Activated CD4-positive, alpha-beta T cell treated with anti-CD3 and anti-CD28 coated beads, Interleukin-2, amount 50 U/mL, for 1 hour (primary cell): ENCODE measurements at places on chromosomes 6 and 20.

GRCh38 chr6:10613723-10614122 is 80.7 kb downstream of the C6orf52 start:
- no peak for DNase-seq

DNA sequence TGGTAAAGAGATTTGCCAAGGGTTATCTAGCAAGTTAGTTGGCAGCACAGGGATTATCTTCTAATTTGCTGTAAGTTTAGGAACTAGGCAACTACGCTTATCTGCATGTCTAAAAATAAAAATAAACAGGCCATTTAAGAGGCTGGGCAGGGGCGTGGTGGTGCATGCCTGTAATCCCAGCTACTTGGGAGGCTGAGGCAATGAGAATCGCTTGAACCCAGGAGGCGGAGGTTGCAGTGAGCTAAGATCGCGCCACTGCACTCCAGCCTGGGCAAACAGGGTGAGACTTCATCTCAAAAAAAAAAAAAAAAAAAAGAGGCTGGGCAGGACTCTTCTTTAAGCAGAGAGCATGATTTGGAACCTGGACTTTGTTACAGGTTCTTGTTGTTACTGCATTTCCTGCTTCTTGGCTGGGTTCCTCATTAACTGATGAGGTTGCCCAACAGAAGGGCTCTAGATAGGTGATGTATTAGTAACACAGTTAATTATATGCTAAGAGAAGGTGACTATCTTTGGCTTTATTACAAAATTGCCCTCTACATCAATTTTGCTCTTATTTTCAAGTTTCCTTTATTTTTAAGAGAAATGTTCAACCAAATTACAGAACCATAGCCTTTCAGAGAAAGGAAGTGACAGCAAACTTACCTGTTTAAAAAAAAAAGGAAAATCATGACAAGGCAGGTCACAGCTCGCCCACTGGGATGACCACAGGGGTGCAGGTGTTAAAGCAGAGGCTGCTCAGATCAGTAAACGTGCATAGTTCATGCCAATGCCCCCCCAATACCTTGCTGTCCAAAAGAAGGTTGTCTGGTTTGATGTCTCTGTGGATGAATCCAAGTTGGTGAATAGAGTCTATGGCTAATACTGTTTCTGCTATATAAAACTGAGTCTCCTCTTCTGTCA is 32.5 kb downstream of the STK38 start:
- DNase-seq: no peak

DNA sequence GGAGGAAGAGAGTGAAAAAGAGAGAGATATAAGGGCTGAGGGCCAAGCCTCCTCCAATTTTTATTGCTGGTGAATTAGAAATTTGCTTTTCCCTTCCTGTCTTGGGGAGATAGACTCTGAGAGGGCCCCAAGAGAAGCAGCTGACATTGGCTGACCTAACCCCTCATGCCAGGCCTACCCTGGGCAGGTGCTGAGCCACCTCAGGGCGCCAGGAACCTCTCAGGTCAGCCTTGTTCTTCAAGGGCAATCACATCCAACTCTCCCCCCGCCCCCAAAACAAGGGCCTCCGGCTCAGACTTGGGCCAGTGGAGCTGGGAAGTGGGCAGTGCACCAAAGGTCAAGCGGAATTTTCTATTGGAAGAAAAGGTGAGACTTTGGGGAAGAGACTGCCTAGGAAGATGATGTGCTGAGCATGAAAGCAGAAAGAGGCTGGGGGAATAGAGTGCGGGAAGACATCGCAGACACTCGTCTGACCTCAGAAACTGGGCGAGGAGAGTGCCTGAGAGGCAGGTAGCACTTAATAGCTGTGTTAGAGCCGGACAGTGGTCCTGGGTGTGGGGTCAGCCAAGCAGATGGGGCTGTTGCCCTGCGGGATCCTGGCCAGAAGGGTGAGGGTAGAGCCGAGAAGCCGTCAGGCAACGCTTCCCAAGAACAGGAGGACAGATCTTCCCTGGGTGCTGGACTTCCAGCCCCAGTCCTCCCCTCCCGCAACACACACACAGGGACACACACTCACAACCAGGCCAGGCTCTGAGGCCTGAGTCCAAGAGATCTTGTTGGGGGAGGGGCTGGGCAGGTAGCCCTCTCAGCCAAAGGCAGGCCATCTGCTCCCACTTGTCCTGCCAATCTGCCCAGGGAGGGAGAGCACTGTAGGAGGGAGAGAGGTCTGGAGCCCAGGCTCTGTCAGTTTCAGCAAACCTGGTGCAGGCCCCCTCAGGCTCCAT is 3.7 kb upstream of the FASTKD5 start:
- no peak for DNase-seq

DNA sequence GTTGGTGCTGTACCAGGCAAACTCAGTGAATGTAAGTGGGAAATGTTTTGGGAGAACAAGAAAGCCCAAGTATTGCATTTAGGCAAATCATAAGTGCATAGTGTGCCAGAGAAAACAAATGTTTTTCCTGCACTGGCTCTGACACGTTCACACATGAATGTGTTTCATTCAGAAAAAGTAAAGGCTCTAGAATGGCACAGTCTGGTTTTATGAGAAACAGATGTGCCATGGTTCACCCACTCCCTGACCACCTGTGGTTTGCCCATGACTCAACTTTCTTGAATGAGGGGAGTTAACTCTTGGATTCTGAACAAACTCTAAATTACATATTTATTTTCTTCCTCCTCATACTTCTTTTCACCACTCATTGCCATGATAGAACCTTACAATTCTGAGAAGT is 126.9 kb downstream of the KCNQ5 start:
- no peak for DNase-seq

DNA sequence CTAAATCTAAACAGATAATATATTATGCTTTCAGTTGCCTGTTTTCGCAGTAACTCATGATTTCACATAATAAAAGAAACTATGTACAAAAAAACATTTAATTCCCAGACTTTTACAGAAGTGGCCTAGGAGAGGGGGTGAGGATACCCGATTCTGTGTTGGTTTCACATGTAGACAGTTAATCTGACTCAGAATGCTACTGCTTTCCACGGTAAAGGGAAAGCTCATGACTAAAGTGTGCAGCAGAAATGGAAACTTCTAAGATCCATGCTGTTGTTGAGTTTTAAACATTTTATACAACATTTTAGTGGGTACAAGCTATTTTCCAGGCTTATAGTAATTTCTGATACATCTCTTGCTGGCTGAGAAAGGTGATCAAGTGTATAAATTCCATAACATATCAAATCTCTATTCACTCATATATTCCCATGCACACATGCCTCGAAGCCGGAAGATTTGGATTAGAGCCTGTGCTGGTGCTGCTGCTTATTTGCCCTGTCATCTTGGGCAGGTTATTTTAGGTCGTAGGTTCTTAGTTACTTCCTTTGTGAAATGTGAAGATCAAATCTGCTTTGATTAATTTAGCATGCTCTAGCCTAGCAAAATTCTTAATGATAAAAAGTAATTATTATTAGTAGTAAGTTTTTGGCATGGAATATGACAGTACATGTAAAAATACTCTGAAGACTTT is 896.7 kb upstream of the MAP3K7 start:
- DNase-seq: no peak

- no peak for DNase-seq
These were observed 38.5 kb downstream of the RIPOR3 start for GRCh38 chr20:50652702-50653294.

- DNase-seq: no peak
These were observed 329.0 kb upstream of the NRSN1 start for GRCh38 chr6:23797041-23797440.

- DNase-seq: no peak
These were observed 166.1 kb downstream of the CD83 start for GRCh38 chr6:14283600-14284235.

DNA sequence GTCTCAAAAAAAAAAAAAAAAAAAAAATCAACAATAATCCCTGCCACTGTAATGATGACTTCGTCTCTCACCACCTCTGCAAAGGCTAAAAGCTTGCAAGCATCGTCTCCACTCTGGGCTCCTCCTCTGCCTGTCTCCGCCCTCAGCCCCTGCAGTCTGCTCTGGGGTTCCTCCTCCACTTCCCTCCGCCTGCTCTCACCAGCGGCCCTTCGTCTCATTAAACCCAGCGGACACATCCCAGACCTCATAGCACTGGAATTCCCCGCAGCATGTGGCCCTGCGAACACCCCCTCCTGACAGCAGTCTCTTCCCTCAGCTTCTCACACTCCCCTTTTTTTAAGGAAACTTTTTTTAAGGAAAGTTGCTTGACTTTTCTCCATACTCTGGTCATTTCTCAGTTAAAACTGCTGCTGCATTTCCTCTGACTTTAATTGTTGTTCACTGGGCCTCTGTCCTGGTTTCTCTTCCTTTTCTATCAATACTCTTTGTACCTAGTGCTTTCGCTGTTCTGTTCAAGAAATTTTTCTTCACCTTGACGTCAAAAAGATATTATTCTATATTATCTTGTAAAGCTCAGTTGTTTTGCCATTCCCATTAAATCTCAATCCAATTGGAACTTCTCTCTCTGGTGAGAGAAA is 70.9 kb upstream of the PLEKHG1 start:
- no peak for DNase-seq

GRCh38 chr6:66226109-66226508 is 519.1 kb upstream of the EYS start:
- no peak for DNase-seq

GRCh38 chr6:119453242-119454200 is 104.0 kb upstream of the MAN1A1 start:
- DNase-seq: no peak

DNA sequence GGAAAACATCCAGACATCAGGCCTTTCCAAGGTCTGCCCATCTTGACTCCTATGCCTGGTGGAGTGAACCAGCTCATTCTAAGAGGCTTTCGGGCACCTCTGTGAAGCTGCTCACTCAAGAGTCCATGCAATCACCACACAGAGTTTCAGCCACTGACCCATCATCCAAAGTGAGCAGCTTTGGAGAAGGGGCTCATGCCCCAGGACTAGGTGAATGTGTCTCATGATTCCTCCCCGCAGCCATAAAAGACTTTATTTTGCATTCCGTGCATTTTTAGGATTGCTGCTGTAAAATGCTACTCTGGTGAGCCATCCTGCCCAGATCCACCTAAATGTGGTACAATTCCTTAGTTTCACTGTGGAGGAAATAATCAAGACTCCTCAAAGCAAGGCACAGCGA is 44.5 kb upstream of the EZR start:
- no peak for DNase-seq

GRCh38 chr6:110233770-110234374 is 53.6 kb downstream of the CDC40 start:
- no peak for DNase-seq

- DNase-seq: peak; percentile 64
These were observed 1.6 kb upstream of the ATXN1 start for GRCh38 chr6:16762550-16763477.

GRCh38 chr6:128676456-128676855 is 156.1 kb upstream of the PTPRK start:
- no peak for DNase-seq

GRCh38 chr20:2699775-2700413 is 7.3 kb downstream of the EBF4 start:
- DNase-seq: no peak

- DNase-seq: no peak
These were observed 4.6 kb downstream of the SYTL3 start for GRCh38 chr6:158654498-158654897.

DNA sequence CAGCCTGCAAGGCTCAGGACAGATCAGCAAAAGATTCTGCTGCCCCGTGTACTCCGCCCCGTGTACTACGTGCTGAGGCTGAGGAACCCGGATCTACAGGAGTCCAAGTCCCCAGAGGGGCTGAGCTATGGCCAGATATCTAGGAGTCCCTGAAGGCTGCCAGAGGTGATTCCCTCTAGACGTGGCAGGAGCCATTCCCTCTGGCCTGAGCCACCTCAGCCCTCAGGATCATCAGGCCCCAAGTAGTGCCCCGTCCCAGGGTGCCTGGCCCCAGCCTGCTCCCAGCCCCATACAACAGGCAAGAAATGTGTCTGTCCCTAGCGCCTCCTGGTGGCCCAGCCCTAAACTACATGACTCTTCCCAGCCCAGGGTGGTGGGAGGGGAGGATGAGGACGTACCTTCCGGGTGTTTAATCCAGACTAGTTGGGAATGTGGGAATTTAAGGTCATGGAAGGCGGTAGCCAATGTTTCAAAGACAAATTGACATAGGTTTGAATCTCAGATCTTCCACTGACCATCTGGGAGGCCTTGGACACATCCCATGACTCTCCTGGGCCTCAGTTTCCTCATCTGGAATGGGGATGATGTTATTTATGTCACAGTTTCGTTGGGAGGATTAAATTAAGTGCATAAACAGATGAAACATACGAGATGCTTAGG is 49.4 kb upstream of the PTPN1 start:
- DNase-seq: peak; percentile 81

GRCh38 chr6:105080279-105080678 is 99.5 kb downstream of the POPDC3 start:
- no peak for DNase-seq

DNA sequence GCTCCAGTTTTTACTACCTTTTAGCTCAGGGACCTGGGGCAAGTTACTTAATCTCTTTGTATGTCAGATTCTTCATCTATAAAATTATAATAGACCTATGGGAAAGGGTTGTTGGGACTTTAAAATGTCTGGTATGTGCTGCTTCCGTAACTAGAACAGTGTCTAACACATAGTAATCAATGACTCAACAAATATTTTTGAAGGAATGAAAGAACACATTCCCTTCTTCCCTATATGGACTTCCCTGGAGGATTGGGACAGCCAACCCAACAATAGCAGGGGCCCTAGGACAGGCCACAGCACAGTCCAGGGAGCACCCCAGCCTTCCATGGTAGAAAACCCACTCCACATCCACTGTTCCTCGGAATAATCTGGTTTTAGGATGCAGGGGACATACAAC is 50.7 kb upstream of the TPD52L1 start:
- no peak for DNase-seq

DNA sequence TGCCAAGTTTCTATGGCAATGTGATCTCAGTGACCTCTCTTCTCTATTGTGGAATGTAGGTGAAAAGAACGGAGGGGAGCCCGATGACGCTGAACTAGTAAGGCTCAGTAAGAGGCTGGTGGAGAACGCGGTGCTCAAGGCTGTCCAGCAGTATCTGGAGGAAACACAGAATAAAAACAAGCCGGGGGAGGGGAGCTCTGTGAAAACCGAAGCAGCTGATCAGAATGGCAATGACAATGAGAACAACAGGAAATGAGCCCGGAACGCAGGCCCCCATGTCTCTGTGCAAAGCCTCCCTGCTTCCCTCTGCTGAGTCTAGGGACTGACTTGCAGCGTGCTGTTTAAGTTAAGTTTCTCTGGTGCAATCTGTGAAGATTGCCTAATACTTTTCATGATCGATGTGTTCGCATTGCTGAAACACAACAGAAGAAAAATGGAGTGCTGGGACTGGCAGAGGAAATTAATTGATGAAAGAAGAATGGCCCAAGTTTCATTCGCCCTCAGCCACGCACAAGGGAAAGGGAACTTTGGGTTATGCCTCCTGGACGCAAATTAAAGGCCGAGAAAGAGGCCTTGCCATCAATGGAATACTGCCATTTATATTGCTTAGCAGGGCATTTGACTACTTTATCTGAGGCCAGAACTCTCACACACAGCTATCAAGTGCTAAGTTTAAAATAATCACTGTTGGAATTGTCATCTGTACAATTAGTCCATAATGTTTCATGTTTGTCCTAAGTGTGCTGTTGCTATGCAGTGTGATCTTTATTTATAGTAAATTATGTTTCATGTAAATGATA is 146.4 kb downstream of the AKAP7 start:
- DNase-seq: peak; percentile 62

GRCh38 chr6:15606347-15606746 is 56.5 kb downstream of the DTNBP1 start:
- DNase-seq: no peak

- no peak for DNase-seq
These were observed 20.0 kb downstream of the GINM1 start for GRCh38 chr6:149586149-149586548.

- DNase-seq: no peak
These were observed 33.2 kb upstream of the TAF8 start for GRCh38 chr6:42017021-42017643.
